WTC11 (cell line): ENCODE measurements at places on chromosomes 1 and 21.

DNA sequence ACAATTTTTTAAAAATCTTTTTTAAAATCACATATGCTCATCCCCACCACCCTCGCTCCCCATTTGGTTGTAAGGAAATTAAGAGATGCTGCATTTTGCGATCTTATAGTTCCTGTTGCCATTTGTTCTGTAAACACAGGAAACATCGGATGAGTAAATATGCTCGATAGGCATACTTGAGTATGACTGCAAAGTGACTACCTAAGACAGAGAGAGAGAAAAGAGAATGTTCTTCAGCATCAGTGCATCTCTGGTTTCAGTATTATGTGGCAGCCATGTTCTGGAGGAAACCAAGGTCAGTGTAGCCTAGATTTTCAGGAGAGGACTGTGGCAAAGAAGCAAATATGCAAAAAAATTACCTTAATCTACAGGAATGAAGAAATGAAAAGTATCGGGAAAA lies 265.5 kb upstream of the FMN2 start:
- DNase-seq, result no peak

DNA sequence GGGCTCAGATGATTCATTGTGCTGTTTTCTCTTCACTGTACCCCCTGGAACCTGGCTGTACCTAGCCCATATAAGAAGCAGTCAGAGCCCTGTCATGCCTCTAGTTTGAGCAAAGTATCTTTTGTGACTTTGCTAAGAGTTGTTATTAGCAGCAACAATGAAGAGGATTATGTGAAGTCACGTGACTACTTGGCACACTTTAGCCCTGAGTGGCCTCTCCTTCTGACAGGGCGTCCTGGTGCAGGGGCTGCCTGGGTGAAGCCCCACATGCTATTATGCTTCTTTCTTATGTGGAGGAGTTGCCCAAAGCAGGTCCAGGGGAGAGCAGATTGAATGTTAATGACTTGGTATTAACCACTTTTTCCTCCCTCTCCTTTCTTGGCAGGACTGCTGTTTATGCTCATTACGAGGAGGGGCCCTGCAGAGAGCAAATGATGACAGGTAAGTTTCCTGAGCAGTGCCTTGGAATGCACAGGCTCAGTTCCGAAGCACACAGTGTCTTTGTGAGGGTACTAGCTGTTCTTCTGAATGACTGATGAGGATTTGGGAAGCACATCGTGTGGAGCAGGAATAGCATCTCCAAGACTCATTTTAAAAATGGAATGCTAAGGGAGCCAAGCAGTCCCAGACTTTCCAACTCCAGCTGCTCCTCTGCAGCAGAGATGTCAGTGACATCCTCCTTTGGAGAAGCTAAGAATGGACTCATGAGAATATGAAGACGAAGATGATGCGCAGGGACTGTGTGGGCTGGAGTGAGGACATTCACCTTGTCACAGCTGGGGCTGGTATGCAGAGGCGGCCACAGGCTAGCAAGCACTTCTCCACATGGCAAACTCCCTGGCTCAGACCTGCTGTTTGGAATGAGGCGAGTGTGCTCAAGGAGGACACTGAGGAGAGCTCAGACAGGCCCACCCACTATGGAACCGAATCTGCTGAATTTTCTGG lies 15.2 kb upstream of the ST3GAL3 start:
- DNase-seq, result no peak

DNA sequence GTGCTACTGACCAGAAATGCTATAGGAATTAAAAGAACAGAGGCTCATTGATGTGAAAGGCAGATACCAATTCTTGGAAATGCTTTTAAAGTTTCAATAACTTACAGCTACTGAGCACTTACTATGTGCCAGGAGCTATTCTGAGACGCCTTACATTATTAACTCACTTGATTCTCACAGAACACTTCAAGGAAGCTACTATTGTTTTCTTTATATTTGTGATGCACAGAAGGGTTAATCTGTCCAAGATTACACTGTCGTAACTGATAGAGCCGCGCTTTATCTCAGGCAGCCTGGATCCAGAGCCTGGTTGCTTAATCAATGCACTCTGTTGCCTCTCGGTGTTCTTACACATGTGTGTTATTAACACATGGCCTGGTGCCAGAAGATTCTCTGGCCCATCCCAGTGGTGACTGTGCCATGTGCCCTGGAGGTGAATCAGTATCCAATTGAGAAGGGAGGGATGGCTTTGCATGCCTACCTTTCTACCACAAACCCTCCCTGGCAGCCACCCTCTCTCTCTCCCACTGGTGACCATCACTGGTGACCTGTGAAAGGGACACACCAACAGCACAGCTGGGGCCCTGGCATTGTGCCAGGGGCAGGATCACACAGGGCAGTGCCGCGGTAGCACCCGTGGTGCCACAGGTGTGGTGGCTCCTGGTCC lies 8.8 kb downstream of the FMO1 start:
- no peak for DNase-seq

- DNase-seq, result no peak
These were observed 8.2 kb downstream of the SON start for GRCh38 chr21:33550772-33551660.

DNA sequence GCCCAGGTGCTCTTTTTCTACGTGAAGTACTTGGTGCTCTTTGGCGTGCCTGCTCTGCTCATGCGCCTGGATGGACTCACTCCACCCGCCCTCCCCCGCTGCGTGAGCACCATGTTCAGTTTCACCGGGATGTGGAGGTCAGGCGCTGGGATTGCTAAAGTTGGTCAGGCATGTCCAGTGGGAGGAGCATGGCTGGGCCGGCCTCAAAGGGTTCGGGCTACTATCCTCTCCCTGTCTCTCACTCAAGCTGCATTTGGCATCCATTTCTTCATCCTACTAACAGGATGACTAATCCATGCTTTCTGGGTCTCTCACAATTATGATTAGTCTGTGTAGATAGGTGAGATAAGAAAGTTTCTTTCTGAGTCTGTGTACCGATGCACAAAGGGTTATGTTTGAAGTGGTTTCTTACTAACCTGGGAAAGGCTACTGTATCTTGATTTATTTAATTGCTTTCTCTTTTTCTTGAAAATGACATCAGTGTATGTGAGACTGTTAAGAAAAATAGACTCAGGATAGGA lies 135.9 kb downstream of the HHAT start:
- DNase-seq, result no peak

GRCh38 chr1:172917972-172918371 lies 132.8 kb downstream of the TNFSF18 start:
- DNase-seq, result no peak

DNA sequence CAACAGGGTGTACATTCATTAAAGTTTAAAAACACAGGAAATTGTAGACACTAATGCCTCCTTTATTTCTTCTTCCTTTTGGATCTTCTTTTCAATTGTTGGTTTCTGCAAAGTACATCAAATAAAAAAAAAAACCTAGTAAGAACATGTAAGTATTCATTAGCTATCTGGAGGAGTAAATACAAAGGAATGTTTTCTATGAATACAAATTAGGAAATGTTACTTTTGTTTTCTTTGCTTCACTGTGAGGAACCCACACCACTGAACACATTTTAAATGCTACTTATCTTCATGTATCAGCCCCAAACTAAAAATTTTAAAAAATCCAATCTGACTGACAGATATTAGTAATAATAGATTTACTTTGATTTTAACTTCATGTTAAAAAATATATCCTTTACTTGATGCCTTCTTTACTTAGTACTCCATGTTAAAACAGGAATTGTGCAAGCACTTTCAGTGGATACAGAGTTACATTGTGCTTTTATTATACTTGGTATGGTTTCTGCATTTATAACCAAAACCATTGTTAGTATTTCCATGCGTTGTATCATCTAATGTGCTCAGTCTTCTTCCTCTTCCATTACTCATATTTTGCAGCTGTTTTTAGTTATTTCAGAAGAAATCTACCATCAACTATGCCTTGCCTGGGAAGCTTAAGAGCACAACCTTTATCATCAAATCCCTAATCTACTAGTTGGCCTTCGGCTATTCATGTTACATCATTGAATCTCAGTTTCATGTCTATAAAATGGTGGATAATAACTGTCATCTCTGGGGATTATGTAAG lies 236.9 kb upstream of the DPYD start:
- DNase-seq, result no peak

DNA sequence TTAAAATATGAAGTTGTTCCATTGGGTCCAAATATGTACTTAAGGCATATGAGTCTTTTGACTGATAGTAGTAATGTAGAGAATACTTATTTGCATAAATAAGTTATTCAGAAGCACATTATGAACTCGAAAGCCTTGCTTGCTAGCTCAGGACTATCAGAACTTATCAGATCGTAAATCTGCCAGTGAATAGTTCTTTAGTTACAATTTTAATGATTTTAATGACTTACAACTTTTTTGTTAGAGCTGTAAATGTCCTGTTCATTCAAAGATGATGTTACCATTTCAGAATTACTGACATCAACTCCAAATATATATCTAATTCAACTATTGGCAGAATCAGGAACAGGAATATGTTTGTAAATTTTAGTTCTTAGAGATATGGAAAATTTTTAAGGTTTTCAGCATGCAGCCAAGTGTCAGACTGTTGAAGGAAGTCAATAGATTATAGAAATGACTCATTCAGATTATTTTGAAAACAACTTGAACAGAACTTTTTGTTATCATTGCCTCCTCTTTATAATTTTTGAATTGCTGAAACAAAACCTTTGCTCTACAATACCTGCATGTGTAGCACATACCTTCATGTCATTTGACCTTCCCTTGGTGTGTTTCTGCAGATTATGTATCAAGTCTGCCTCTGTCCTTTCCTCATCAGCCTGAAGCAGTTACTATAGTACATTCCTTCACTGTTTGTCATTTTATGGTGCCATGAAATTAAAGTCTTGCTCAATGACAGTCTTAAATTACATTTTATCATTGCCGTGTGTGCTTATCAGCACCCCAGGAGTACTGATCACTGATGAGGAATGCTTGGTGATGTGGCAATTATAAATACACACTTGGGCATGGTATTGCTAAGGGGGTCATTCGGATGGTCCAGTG lies 44.9 kb downstream of the LRRC8D start:
- DNase-seq, result no peak

DNA sequence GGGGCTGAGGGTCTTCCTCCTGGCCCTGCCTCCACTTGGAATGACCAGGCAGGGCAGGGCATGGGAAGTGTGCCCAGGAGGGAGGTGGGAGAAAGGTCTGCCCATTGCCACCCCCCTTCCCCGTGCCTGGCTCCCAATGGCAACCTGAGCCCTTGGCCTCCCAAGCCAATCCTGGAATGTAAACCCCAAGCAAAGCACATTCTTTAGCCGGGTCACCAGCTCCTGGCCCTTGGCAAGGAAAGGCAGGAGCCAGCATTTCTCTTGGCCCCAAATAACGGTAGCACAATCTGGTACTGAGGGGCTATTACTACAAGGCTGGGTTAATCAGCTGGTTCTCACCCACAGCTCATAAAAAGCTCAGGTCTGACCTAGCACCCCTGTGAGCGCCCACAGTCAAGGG lies 6.9 kb upstream of the NUAK2 start:
- DNase-seq, result no peak

GRCh38 chr21:35697321-35697808 lies 363.0 kb downstream of the SETD4 start:
- DNase-seq, result no peak

DNA sequence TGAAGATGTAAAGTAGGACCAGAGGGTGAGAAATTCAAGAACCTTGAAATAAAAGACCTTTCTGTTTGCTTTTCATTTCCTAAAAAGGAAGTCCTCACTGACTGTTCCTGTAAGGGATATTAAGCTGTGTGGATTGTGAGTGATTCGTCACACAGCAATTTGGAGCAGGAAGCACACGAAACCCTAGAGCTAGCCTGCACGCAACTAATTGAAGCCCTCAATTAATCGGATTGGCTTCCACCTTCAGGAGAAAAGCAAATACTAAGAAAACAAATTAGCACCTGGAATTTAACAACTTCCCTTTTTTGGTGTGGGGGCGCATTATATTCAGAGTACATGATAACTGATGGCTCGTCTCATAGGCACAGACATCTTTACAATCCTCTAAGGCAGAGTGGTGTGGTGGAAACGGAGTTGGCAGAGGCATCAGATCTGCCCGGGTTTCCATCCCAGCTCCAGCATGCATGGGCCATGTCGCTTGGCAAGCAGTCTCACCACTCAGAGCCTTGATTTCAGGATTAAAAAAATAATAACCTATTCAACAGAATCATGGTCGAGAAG lies 95.2 kb downstream of the KCNJ15 start:
- DNase-seq, result no peak

DNA sequence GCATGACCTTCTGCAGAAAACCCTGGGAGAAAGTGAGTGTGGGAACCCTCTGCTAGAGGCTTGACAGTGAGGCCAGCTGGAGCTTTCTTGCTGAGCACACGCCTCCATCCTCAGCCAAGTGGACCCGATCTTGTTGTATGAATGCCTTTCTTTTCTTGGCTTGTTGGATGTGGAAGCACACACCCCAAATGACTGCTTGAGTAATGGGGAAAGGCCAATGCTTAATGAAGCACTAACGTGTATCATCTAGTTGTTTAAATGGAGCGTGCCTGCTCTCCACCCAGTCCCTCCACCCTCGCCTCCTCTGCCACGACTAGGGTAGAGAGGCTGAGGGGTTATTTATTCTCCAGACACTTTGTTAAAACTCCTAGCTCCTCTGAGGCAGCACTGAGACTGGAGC lies 54.3 kb upstream of the IKBKE start:
- no peak for DNase-seq

GRCh38 chr1:30933874-30934252 lies 25.3 kb upstream of the SDC3 start:
- DNase-seq, result no peak

DNA sequence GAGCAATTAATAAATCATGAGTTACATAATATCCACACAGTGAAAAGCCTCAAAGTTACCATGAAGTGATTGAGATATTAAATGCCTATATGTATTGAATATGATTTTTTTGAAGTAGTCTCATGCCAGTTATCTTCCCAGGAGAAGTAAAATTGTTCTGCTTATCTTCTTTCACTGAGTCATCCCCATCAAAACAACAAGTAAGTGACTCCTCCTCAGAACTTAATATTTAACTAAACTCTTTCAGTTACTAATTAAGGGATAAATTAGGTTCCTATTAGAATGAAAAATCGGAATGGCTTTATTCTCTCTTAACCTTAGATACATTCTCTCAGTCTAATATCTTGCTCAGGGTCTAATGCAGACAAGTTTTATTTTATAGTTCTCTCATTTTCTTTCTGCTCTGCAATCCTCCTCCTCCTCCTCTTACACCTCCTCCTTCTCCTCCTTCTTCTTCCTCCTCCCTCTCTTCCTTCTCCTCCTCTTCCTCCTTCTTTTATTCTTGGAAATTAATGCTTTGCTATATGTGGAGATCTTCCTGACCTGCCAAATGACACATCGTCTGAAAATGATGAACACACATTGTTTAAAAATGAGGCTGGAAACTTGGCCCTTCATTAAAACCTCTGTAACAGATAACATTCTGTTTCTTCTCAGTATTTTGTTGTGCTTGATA lies 110.9 kb downstream of the RUNX1 start:
- no peak for DNase-seq
